ENCODE measurements at places on chromosomes 12 and 14.
A peak's percentile ranks its signal among the peaks of the same experiment; 100 is the strongest.

GRCh38 chr12:7959278-7959677 is 23.3 kb upstream of the SLC2A3 start:
- H3K27me3 ChIP-seq, result no peaks in the 10 kb centered on the region
- H3K4me3 ChIP-seq, result no peak overlapping the region
- peaks cover 3% of the 10 kb centered on the region for H3K4me1 ChIP-seq
- no peak for DNase-seq

DNA sequence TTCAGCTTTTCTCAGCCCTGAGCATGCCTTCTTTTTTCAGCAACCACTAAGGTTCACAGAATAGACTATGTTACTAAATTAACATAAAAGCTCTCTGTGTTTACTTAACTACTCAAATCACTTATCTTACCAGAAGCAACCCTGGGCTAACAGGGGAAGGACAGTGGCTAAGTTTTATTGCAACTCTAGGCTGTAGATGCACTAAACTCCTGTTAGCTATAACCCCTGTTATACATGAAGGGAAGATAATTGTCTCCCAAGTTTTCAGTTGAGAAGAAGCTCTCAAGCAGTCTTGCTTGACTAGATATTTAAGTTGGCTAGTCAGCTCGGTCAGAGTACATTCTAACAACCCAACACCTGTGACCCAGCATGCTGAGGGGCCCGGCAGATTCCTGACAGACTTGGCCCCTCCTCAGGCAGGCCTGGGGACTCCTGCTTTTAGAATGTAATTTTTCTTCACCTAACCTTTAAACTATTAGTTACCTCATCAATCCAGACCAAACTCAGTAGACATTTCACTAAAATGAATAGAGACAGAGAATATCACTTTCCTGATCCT is 464.5 kb downstream of the EGLN3 start:
- peaks cover 2% of the 10 kb centered on the region for H3K4me1 ChIP-seq
- no peaks in the 10 kb centered on the region for H3K27me3 ChIP-seq
- no peak for DNase-seq
- no peaks in the 10 kb centered on the region for H3K36me3 ChIP-seq

- DNase-seq, result no peak
- H3K36me3 ChIP-seq, result no peaks in the 10 kb centered on the region
- no peaks in the 10 kb centered on the region for H3K4me1 ChIP-seq
- peak overlapping the region; percentile 92 for H3K27ac ChIP-seq
- H3K27me3 ChIP-seq, result no peaks in the 10 kb centered on the region
Observed at GRCh38 chr12:50402264-50403000, 1.7 kb downstream of the LARP4 start.

DNA sequence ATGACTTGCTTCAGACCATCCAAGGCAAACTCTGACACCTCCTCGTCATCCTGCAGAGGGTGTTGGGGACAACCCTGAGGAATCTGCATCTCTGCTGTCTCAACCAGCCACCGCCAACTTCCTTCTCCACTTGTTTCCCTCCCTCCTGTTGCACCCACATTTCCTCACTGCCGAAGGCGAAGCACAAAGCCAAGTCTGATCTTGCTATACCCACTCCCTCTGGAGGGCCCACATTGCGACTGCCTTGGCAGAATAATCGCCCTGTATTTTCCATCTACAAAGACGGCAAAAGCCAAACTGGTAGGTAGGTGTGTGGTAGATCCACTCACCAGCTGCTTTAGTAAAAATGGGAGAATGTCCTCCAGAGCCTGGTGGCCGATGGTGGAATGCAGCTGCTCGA is 21.8 kb upstream of the RAB35 start:
- DNase-seq, result no peak
- H3K4me3 ChIP-seq, result no peak overlapping the region
- H3K36me3 ChIP-seq, result peaks cover 63% of the 10 kb centered on the region
- H3K27me3 ChIP-seq, result no peaks in the 10 kb centered on the region
- no peaks in the 10 kb centered on the region for H3K4me1 ChIP-seq
- H3K27ac ChIP-seq, result no peak overlapping the region

DNA sequence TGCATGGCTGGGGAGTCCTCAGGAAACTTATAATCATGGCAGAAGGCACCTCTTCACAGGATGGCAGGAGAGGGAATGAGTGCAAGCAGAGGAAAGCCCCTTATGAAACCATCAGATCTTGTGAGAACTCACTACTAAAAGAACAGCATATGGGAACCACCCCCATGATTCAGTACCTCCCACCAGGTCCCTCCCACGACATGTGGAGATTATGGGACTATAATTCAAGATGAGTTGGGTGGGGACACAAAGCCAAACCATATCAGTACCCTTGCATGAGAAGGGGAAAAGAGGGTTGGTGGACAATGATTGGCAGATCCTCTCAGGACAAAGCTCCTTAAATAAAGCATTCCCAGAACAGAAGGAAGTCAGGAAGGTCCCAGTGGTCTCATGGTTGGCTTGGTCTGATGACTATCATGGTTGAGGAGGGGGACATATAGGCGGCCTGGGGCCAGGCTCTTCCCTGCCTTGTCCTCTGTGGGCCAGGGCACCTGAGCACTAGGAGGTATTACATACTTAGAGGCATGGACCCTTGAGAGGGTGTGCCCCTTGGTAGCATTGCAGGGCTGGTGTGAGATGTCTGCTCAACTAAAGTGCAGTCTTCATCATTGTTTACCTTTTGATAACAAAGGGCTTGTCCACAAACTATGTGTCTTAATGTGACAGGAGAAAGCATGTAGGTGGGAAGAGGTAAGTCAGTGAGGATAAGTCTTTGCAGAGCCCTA is 22.2 kb downstream of the HSD17B6 start:
- DNase-seq, result no peak
- H3K4me3 ChIP-seq, result no peak overlapping the region
- H3K27ac ChIP-seq, result no peak overlapping the region
- H3K36me3 ChIP-seq, result no peaks in the 10 kb centered on the region
- no peaks in the 10 kb centered on the region for H3K27me3 ChIP-seq

- DNase-seq, result no peak
- H3K4me1 ChIP-seq, result no peaks in the 10 kb centered on the region
- H3K27me3 ChIP-seq, result no peaks in the 10 kb centered on the region
- H3K27ac ChIP-seq, result no peak overlapping the region
- H3K36me3 ChIP-seq, result no peaks in the 10 kb centered on the region
- H3K4me3 ChIP-seq, result no peak overlapping the region
Observed at GRCh38 chr12:23911574-23911973, 37.9 kb downstream of the SOX5 start.

DNA sequence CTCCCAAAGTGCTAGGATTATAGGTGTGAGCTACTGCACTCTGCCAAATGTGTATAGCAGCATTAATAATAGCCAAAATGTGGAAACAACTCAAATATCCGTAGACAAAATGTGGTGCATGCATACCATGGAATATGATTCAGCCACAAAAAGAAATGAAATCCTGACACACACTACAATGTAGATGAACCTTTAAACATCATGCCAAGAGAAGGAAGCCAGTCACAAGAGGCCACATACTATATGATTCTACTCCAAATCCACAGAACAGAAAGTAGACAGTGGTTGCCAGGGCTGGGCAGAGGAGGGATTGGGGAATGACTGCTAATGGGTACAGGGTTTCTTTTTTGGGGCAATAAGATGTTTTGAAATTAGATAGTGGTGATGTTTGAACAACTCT is 7.7 kb upstream of the TMED2 start:
- H3K36me3 ChIP-seq, result no peaks in the 10 kb centered on the region
- H3K4me1 ChIP-seq, result no peaks in the 10 kb centered on the region
- H3K27ac ChIP-seq, result no peak overlapping the region
- DNase-seq, result no peak
- H3K27me3 ChIP-seq, result no peaks in the 10 kb centered on the region

GRCh38 chr12:59803735-59804134 is 207.9 kb downstream of the SLC16A7 start:
- H3K27ac ChIP-seq, result peak overlapping the region; percentile 48
- H3K27me3 ChIP-seq, result no peaks in the 10 kb centered on the region
- peaks cover 4% of the 10 kb centered on the region for H3K4me1 ChIP-seq
- no peak overlapping the region for H3K4me3 ChIP-seq
- no peaks in the 10 kb centered on the region for H3K36me3 ChIP-seq
- no peak for DNase-seq

DNA sequence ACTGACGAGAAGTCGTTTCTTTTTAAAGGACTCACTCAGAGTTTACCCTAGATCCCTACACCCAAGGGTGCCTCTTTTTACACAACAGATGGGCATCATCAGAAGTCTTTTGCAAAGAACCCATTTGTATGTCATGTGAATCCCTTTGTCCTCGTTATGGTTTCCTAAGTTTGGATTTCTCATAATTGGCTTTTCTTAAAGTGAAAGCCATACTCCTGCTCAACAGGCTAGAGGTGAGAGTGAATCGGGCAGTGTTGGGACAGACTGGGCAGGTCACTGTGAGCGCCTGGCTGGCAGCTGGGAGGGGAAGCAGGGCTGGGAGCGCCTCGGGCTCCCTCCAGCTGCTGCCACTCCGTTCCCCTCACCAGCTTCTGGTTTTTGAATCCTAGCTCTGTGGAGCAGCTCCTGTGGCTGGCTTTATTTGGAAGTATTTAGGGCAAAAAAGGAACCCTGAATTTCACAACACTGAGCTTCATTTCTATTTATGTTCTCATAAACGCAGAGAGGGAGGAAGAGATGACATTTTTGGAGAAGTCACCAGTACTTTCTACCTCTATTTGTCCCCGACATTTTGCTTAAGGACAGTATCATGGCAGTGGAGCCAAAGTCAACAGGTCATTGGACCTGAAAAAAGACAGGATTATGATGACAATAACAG is 63.8 kb upstream of the ACTN1 start:
- H3K36me3 ChIP-seq, result no peaks in the 10 kb centered on the region
- no peak for DNase-seq
- no peaks in the 10 kb centered on the region for H3K4me1 ChIP-seq
- H3K4me3 ChIP-seq, result no peak overlapping the region
- H3K27ac ChIP-seq, result no peak overlapping the region
- no peaks in the 10 kb centered on the region for H3K27me3 ChIP-seq

- no peaks in the 10 kb centered on the region for H3K4me1 ChIP-seq
- H3K27me3 ChIP-seq, result no peaks in the 10 kb centered on the region
- no peak overlapping the region for H3K4me3 ChIP-seq
- no peak for DNase-seq
- no peaks in the 10 kb centered on the region for H3K36me3 ChIP-seq
Observed at GRCh38 chr14:89603938-89604480, 187.0 kb upstream of the FOXN3 start.

DNA sequence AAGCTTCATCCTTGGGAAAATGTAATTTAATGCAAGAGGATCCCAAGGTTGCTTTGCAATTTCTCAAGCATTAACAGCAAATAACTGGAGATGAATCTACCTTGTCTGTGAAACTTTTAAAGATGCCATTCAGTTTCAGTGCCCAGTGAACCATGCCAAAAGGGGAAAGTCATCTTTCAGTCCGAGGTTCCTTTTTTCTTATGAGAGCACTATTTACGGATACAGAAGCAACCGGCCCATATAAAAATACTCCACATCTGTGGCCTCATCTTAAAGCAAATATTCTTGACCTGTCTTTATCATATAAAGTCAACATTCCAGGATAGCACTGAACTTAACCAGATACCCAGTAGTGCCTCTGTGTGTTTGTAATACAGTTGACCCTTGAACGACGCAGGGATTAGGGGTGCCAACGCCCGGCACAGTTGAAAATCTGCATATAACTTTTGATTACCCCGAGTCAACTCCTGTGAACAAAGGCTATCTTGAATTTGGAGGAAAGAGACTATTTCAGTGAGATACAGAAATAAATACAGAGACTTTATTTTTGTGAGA is 209.4 kb downstream of the PCNX1 start:
- no peak overlapping the region for H3K27ac ChIP-seq
- peaks cover 15% of the 10 kb centered on the region for H3K4me1 ChIP-seq
- no peak for DNase-seq
- H3K36me3 ChIP-seq, result no peaks in the 10 kb centered on the region
- no peak overlapping the region for H3K4me3 ChIP-seq

GRCh38 chr12:10941916-10942607 is 3.0 kb upstream of the TAS2R14 start:
- H3K27ac ChIP-seq, result no peak overlapping the region
- H3K27me3 ChIP-seq, result no peaks in the 10 kb centered on the region
- no peak overlapping the region for H3K4me3 ChIP-seq
- H3K4me1 ChIP-seq, result no peaks in the 10 kb centered on the region

- H3K27me3 ChIP-seq, result no peaks in the 10 kb centered on the region
- no peaks in the 10 kb centered on the region for H3K4me1 ChIP-seq
- no peak overlapping the region for H3K4me3 ChIP-seq
- no peak for DNase-seq
Observed at GRCh38 chr12:34291426-34291901, 269.2 kb downstream of the ALG10 start.

GRCh38 chr14:61476754-61477410 is 155.5 kb downstream of the PRKCH start:
- H3K36me3 ChIP-seq, result no peaks in the 10 kb centered on the region
- no peak for DNase-seq
- H3K27ac ChIP-seq, result peak overlapping the region; percentile 82
- H3K27me3 ChIP-seq, result no peaks in the 10 kb centered on the region
- peaks cover 40% of the 10 kb centered on the region for H3K4me1 ChIP-seq
- peak overlapping the region; percentile 4 for H3K4me3 ChIP-seq

DNA sequence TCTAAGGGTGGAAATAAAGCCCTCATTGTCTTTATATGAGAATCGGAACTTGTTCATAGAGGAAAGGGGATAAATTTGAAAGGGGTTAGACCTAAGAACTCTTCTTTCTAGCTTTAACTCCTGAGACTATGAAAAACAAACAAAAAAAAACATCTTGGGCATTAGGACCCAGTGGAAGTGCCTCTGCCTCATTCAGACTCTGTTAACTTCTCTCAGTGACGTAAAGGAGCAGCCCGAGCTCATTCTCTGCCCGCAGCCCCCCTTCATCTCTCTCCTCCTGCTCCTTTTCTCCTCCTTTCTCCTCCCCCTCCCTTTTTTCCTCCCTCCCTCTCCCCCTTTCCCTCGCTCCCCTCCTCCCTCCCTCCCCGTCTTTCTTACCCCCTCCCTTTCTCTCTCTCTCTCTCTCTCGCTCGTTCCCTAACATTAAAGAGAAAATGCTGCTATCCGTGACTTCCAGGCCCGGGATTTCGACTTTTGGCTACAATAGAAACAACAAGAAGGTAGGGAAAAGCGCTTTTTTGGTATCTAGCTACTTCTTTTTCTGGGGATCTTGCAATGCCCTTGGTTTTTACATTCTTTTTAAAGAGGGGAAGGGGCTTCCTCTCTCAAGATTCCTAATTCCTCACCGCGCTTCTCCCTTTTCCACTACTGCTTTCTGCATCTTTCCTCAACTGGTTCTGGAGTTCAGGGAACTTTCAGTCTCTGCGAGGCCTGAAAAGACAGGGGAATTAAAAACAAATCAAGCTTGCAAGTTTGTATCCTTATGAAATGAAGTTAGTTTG is at the start of gene RBMS2:
TSS of gene RBMS2 (plus strand) at position 231 of the 782 bp plus-strand sequence. CDS start at position 435, 204 bp downstream.
- H3K4me1 ChIP-seq, result peaks cover 5% of the 10 kb centered on the region
- H3K36me3 ChIP-seq, result no peaks in the 10 kb centered on the region
- H3K27ac ChIP-seq, result peak within 1 kb of the TSS; percentile 94
- peak within 1 kb of the TSS; percentile 86 for H3K4me3 ChIP-seq
- DNase-seq, result peak; percentile 96

- DNase-seq, result peak; percentile 58
- H3K4me1 ChIP-seq, result peaks cover 13% of the 10 kb centered on the region
- no peaks in the 10 kb centered on the region for H3K27me3 ChIP-seq
- H3K36me3 ChIP-seq, result no peaks in the 10 kb centered on the region
Observed at GRCh38 chr14:49982501-49982951, 89.6 kb downstream of the ARF6 start.

GRCh38 chr14:24430143-24430681 is 458 bp downstream of the KHNYN start:
- DNase-seq, result peak; percentile 92
- H3K4me1 ChIP-seq, result no peaks in the 10 kb centered on the region
- peak overlapping the region; percentile 98 for H3K27ac ChIP-seq
- H3K36me3 ChIP-seq, result peaks cover 17% of the 10 kb centered on the region
- H3K4me3 ChIP-seq, result peak overlapping the region; percentile 96
- H3K27me3 ChIP-seq, result no peaks in the 10 kb centered on the region

GRCh38 chr12:95789126-95790032 is 1.2 kb downstream of the NTN4 start:
- H3K36me3 ChIP-seq, result no peaks in the 10 kb centered on the region
- peak; percentile 62 for DNase-seq
- peaks cover 18% of the 10 kb centered on the region for H3K4me1 ChIP-seq
- peaks cover 3% of the 10 kb centered on the region for H3K27me3 ChIP-seq
- H3K27ac ChIP-seq, result peak overlapping the region; percentile 94
- peak overlapping the region; percentile 43 for H3K4me3 ChIP-seq

All from kidney (tissue), 22 donors.